ENCODE measurements at places on chromosomes 4 and X.

GRCh38 chr4:100299046-100299840 lies 109.0 kb upstream of the DDIT4L start:
- no peak for DNase-seq

DNA sequence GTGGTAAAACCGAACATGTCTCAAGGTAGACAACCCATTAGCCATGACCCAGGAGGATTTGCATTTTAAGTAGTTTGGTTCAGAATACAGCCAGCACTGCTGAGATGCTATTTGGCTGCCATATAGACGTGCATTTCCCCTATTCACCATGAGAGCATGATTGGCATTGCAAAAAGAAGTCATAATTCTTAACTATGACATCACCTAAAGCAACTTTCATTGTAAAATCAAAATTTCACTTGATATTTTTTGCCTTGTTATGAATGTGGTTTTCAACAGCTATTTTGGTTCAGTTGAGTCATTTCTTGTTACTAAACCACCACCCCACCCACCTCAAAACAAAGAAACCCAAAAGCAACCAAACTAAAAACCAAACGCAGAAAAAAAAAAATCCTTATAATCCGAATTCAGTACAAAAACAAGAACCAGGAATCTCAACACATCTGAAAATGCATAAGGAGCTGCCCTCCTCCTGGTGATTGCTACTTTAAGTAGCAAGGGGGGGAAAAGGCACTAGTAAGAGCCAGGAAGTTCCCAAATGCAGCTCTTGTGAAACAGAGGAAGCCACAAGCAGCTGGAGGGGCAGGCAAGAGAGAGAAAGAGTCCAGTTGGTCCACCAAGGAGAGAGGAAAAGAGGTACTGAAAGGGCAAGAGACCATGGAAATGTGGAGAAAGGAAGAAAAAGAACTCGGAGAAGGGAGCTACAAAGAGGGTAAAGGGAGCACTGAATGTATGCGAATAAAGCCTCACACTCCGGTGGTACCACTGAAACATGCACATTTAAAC lies 3.1 kb downstream of the SLITRK4 start:
- no peak for DNase-seq

DNA sequence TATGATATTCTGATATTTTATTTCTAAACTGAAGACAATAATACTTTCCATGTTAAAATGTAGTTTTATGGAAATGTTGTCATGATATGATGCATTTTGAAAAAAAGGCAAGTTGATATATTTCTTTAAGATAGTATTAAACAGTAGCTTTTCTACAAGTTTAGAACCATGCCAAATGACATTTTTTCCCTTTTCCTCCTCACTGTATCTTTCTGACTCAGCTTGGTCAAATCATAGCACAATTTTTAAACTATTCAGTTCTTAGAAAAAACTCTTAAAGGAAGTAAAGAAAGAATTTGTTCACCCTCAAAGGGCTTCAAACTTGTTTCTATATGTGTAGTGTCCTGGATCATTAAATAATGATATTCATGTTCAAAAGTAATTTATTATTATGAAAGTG lies 46.0 kb upstream of the GUCY1A1 start:
- DNase-seq = no peak

GRCh38 chrX:13064599-13065143 lies 20.3 kb upstream of the FAM9C start:
- DNase-seq = no peak

GRCh38 chr4:991451-992296 lies 1.5 kb downstream of the SLC26A1 start:
- DNase-seq = no peak

GRCh38 chr4:15043226-15043625 lies 40.9 kb downstream of the CPEB2 start:
- no peak for DNase-seq

DNA sequence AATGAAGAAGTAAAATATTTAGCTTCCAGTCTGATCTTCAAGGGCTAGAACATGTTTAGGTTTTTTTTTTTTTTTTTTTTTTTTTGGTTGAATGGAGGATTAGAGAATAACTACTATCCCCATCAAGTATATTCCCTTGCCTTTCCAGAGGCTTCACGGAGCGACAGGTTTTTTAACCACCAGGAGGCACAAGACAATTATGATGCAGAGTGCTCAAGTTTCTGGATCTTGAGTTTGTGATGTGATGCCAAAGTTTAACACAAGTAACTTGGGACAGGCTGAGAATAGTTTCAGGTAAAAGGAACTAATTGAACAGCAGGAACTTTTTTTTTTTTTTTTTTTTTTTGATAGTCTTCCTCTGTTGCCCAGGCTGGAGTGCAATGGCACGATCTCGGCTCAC lies 30.3 kb downstream of the CCNI start:
- no peak for DNase-seq

GRCh38 chr4:41400296-41400695 lies 137.7 kb upstream of the LIMCH1 start:
- DNase-seq = no peak

DNA sequence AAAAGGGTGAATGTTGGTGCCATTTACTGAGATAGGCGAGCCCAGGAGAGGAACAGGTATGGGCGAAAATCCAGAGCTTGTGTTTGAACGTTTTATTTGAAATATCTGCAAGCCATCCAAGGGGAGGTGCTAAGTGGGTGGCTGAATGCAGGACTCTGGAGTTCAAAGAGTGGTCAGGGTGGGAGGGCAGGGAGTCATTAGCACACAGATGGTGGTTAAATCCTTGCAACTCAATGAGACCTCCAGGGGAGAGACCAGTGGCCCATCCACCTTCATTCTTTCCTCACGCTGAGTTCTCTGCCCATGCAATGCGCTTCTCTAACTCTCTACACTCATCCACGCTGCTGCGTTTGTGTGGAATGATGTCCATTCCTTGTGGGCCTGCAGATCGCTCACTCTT lies 101.1 kb downstream of the VCX3B start:
- no peak for DNase-seq

GRCh38 chr4:111213531-111213930 lies 590.7 kb upstream of the PITX2 start:
- DNase-seq = no peak

- DNase-seq = no peak
Observed at GRCh38 chr4:85482010-85482738, 7.2 kb downstream of the ARHGAP24 start.

DNA sequence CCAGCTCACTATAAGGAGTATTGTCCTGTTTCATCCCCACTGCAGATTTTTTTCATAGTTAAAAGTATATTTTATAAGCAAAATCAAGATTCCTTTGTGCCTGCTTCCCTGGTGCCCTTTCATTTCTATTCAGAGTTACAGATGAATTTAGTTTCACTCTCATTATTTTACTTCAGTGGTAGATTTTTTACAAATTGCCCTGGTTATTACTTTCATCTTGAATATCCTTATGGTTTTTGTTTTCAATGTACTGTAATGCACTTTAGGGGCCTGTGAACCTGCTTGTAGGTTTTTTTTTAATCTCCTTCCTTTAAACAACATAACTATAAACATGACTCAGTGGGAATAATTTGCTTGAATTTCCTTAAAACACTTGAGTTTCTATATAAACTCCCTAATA lies 126.8 kb downstream of the GPR143 start:
- DNase-seq = no peak

DNA sequence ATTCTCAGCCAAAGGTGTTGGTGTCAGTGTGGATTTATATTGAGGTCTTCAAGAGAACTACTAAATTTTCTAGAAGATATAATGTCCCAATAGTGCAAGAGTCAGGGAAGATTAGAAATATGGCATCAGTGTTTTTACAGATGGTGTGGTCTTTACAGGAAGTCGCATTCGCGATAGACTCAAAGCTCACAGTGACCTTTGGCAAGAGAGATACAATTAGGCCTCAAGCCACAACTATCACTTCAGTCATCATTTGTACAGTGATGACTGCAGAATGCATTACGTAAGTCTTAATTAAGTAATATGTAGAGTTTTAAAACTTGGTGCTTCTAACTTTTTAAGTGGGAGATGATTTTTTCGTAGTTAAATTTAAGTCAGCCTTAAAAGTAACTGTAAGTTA lies 237.2 kb upstream of the FSTL5 start:
- DNase-seq = no peak

DNA sequence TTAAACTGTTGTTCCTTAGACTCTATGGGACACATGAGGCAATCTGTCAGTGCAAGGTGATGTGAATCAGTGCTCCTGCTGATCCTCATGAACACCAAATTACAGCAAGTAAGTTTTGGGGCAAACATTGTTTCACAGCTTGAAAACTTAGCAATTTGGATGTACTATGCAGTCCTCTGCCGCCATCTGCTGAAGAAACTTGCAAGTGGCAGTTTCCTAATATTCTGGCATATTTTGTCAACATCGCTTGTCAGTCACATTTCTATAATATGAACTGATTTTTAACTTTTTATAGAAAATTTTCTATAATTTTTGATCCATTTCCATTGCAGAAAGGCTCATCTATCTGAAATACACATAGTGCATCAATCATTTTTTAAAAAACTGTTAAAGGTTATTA lies 56.3 kb downstream of the ZAR1 start:
- peak; percentile 41 for DNase-seq

DNA sequence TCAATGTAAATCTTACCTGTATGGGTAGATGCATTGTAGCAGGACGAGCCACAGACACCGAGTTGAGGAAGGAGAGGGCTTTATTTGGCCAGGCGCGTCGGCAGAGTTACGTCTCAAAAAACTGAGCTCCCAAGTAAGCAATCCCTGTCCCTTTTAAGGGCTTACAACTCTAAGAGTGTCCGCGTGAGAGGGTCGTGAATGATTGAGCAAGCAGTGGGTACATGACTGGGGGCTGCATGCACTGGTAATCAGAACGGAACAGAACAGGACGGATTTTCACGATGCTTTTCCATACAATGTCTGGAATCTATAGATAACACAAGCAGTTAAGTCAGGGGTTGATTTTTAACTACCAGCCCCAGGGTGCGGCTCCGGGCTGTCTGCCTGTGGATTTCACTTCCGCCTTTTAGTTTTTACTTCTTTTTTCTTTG lies 524.9 kb upstream of the HTR2C start:
- DNase-seq = no peak

GRCh38 chrX:133477986-133478385 lies 62.7 kb upstream of the GPC4 start:
- DNase-seq = no peak

DNA sequence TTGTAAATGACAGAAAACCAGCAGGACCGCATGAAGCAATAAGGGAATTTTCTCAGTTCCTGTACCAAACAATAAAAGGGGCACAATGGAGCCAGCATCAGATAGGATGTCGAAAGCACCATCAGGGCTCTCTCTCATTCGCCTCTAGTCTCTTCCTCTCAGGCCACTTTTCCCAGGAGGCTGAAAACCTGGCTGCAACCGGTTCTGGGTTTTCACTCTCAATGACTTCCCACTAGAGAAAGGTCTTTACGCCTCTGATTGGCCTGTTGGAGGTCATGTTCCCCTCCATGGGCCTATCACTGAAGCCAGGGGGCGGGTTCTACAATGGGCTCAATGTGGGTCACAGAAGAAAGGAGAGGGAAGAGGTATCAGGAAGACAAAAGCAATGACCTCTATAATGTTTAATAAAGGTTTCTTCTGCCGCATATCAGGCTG lies 29.3 kb downstream of the ZNF827 start:
- peak; percentile 24 for DNase-seq

- no peak for DNase-seq
Observed at GRCh38 chrX:96752781-96753180, 68.1 kb downstream of the DIAPH2 start.

GRCh38 chr4:142959173-142959572 lies 113.1 kb upstream of the INPP4B start:
- no peak for DNase-seq

- DNase-seq = no peak
Observed at GRCh38 chr4:129230846-129231245, 134.9 kb downstream of the C4orf33 start.

- no peak for DNase-seq
Observed at GRCh38 chr4:17578482-17578891, 1.5 kb downstream of the LAP3 start.

GRCh38 chrX:31506360-31506759 lies 434.5 kb upstream of the FTHL17 start:
- no peak for DNase-seq

- DNase-seq = no peak
Observed at GRCh38 chr4:90845777-90846176, 718.6 kb downstream of the CCSER1 start.

DNA sequence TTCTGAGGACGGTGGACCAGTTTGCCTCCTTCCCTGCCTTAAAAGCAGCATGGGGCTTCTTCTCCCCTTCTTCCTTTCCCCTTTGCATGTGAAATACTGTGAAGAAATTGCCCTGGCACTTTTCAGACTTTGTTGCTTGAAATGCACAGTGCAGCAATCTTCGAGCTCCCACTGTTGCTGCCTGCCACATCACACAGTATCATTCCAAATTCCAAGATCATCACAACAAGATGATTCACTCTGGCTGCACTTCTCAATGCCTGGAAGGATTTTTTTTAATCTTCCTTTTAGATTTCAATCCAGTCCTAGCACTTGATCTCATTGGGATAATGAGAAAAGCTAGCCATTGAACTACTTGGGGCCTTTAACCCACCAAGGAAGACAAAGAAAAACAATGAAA lies 255.3 kb downstream of the RAPGEF2 start:
- no peak for DNase-seq

- DNase-seq = no peak
Observed at GRCh38 chrX:42378857-42379256, 399.1 kb downstream of the PPP1R2C start.

DNA sequence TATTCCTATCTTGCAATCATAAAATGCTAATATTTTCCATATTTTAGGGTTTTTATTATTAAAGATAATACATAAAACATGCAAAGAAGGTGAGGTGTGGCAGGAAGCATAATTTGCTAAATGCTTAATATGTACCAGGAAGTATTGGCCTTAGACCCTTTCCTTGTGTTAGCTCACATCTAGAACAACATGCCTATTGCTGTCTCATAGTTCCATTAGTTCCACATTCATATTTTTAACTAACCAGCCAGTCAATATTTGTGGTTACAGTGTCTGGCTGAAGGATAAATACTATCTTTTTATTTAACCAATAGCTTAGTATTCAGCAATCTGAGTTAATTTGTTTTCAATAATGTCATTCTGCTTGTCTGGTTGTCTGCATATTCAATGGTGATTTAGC lies 432.6 kb downstream of the INPP4B start:
- no peak for DNase-seq

- DNase-seq = no peak
Observed at GRCh38 chr4:17096692-17097091, 198.2 kb upstream of the LDB2 start.

GRCh38 chr4:166459621-166460020 lies 586.6 kb downstream of the TLL1 start:
- DNase-seq = no peak

GRCh38 chrX:2607113-2607512 lies 84.0 kb upstream of the CD99 start:
- no peak for DNase-seq

All from NCI-H1436 (cell line).